Activated CD4-positive, alpha-beta T cell treated with anti-CD3 and anti-CD28 coated beads, Interleukin-2, amount 50 U/mL, for 48 hours (primary cell): ENCODE measurements at places on chromosomes 5 and 9.

DNA sequence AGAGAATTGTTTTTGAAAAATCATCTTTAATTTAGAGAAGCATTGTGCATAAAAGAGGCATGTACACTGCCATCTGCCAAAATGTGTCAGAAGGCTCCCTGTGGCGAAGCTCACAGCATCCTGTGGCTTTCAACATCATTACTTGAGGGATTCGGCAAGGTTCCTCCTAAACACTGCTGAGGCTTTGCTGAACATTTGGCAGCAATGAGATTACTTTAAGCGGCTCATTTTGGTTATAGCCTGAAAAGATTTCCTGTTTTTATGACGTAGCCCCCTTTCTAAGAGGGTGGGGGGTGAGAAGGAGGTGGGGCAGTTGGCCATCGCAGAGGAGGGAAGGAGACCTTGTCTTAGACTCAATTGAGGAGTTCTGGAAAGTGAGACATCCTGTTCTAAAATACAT is 469.4 kb downstream of the RASEF start:
- no peak for DNase-seq

DNA sequence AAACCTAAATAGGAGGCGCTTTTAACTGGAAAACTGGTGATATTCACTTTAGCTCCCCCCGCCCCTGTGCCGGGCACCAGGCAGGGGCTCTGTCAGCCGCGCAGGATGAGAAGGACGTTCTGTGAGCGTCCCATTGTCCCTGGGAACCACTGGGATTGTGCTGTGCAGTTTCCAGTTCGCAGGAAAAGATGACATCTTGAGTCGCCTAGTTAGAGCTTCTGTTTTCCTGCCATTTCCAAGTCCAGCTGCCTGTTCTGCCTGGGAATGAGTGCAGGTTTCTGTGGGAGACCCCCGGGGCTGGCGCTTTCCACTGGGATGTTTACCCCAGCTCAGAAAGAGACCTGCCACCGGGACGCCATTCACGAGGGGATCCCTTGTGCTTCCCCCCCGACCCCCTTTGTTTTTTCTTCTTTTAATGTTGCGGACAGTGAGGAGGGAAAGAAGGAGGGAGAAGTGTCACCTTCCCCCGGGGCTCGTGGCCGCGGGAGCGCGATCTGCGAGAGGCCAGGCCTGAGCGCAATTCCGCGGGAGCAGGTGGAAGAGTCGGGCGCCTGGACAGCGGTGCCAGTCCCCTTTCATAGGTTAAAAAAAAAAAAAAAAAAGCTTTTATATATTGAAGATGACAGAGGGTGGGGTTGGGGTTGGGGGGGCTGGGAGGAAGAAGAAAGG is 121.5 kb downstream of the RMI1 start:
- DNase-seq, result no peak

GRCh38 chr5:61352180-61352579 is 20.1 kb downstream of the ZSWIM6 start:
- no peak for DNase-seq

- DNase-seq, result no peak
Observed at GRCh38 chr5:66012271-66012670, 85.9 kb downstream of the ERBIN start.

- DNase-seq, result no peak
Observed at GRCh38 chr5:155969537-155969936, 357.4 kb upstream of the SGCD start.

GRCh38 chr5:71666321-71666720 is 52.8 kb upstream of the CARTPT start:
- no peak for DNase-seq

DNA sequence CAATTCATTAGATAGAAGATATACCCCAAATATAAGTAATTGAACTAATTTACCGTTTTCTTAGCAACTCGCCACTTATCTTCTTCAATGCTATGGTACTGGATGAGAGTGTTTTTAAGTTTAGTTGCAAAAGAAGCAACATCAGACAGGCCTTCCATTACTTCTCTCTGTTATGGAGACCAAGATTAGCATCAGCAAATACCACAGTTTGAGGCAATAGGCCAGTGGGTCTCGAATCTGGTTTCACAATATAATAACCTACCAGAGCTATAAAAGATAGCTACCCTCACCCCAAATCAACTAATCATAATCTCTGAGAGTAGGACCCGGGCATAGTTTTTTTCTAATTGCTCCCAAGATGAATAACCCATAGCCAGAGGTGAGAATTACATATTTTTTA is 5.1 kb downstream of the STARD4 start:
- no peak for DNase-seq

DNA sequence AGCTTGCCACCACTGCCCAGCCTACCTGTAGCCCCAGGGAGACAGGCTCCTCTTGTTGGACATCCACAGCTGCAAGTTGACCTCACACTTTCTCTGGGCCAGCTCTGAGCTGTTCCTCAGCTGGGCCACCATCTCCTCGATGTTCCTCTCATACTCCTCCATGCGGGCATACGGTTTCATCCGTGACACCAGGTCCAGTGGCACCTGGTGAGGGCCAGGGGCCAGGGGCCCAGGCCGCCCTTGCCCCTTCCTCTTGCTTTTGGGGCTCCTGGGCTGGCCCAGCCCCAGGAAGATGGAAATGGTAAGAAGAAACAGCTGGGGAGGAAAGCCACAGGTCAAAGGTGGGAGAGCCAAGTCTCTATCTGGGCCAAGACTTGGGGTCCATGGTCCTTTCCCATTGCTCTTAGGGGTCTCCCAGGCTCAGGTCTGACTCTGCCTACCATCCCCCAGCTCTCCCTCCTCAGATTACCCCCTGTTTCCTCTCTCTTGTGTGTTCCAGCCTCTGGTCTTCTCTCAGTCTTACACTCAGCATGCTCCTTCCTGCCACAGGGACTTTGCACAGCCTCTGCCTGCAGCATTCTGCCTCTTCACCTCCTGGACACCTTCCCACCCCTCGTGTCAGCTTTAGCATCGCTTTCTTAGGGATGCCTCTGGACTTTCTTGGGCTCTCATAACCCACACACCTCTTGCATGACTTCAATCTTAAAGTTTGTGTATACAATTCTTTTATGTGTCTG is 2.2 kb downstream of the IL17B start:
- no peak for DNase-seq

- DNase-seq, result no peak
Observed at GRCh38 chr9:137764171-137764671, 113.4 kb upstream of the CACNA1B start.

DNA sequence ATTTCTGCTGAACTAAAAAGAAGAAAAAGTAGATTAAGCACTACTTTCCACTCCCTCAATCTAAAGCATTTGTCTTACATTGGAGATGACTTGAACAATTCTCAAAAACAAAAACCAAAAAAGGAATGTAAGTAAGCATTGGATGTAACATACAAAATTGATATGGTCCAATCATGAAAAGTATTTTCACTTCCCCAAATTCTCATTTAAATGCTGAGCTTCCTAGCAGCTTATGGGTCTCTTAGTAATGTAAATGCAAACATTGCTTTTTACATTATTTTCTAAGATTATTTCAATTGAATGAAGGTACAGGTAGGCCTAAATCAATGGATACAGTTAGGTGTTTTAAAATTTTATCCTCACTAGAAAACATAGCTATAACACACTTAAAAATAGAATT is 20.0 kb downstream of the ANKH start:
- DNase-seq, result no peak

DNA sequence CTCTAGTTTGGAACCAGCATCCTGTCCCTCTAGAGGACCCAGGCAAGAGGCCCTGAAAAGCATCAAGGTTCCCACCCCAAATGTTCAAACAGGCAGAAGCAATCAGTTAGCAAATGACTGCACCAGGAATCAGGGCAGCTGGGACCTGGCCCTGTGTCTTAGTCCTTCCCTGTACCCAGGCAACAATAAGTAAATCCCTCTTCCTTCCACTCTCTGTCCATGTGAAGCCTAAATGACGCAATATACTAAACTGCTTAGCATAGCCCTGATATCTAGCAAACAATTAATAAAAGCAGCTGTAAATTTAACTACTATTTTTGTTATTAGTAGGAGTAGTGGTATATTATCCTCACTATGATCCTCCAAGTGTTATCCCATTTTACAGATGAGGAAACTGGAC is 13.2 kb upstream of the ADRA1B start:
- no peak for DNase-seq

DNA sequence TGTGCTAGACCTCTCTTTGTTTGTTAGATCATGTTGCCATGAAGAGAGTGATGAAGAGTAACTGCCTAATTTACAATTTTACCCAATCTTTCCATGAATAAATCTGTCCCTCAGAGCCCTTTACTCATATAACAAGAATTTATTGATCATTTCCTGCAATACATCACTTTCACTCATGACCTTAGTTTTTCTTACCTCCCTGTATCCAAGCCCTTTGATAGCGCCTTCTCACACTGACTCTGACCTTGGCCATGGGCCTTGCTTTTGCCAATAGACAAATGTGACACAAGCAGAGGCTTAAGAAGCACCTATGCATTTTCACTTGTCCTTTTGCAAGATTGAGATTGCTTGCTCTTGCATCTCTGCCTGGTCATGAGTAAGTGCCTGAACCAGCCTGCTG is 288.1 kb downstream of the NNT start:
- no peak for DNase-seq

- no peak for DNase-seq
Observed at GRCh38 chr9:116003397-116003796, 150.2 kb upstream of the PAPPA start.

GRCh38 chr5:83388608-83389007 is 82.9 kb upstream of the VCAN start:
- DNase-seq, result no peak

GRCh38 chr9:85223506-85224125 is 518.1 kb downstream of the AGTPBP1 start:
- DNase-seq, result no peak

- DNase-seq, result no peak
Observed at GRCh38 chr5:83444445-83444844, 27.1 kb upstream of the VCAN start.

GRCh38 chr9:29659014-29659413 is 2085.7 kb upstream of the C9orf72 start:
- DNase-seq, result no peak

GRCh38 chr5:78522476-78523260 is 125.9 kb downstream of the LHFPL2 start:
- DNase-seq, result no peak

DNA sequence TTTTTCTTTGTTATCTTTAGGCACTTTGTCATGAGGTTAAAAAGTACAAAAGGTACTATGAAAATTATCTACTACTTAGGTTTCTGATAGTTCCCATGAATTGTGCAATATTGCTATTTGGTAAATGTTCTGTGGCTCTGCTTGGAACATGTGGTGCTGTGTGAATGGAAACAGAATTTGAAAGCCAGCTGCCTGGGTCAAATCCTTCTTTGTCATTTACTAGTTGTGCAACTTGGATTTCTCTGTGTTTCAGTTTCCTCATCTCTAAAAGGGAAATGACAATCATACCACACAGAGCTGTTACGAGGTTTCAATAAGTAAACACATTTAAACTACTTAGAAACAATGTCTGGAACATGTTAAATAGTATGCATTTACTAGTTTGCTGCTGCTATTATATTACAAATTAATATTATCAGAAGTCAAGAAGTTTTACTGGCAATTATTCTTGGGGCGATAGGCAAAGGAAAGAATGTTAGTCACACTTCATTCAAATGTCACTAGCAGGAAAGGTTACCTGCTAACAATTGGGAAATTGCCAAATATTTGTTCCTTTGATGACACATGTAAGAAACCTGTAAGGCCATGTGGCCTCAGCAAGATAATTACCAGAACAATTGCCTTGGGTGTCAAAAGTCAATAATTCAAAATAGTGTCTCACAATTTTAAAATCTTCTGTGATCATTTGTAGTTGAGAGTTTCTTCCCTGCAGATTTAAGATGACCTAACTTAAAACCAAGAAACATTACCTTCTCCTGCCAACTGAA is 184.8 kb downstream of the KIAA0825 start:
- no peak for DNase-seq

DNA sequence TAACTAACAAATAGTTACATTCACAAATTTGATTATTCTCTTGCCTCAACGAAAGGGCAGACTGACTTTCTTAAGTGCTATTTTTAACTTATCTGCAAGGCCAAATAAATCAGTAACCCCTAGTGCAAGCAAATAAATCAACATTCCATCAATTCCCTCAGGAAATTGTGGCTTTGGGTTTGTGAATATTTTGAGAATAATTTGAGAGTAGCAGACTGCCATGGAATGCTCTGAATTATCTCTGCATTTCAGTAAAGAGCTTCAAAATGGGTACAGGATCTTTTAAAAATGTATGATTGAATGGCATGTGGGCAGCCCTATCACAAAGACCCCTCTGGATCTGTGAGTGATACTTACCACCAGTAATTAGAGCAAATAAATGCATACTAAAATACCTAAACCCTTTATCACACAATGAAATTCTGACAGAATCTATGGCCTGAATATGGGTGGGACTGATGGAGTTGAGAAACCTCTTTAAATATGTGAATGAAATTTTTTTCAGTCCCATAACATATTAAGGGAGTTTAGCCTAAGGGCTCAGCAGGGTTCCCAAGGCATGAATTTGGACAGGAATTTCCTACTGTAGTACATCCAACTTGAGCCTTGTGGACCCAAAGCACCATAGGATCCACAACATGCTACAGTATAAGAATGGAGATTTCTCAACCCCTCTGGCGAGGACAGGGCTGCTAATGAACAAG is 92.5 kb upstream of the ITGA2 start:
- no peak for DNase-seq

DNA sequence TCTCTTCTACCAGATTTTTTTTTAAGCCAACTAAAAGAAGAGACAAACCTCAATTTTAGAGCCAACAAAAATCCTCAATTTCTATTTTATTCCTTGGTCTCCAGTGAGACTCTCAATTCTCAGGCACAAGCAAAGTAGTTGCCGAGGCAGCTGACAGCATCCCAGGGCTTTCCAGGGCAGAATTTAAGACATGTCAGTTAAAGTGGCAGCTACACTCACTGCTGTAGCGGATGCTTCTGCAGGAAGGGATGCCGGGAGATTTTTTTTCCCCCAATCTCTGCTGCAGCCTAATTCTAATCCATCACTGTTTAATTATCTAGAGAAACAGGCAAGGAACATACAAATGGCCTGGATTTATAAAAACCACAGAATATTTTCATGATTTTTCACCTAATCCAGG is 57.0 kb downstream of the TTC39B start:
- no peak for DNase-seq

GRCh38 chr5:107092695-107093094 is 578.0 kb downstream of the EFNA5 start:
- no peak for DNase-seq

DNA sequence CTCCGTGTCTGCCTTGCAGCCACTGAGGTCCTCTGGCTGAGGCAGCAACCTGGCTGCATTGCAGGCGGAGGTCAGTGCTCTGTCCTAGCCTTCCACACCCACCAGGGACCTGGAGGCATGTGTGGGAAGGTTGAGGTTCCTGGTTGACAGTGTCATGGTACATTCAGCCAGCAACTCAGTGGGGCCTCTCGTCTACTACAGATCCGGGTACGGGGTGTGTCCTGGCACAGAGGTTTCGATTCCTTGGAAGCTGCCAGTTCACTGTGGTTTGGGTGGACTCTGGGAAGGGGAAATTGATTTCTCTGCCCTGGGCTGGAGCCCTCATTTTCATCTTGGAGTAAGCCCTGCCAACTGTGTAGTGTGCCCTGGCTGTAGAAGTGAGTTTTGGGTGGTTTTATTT is 45.1 kb downstream of the PDE8B start:
- no peak for DNase-seq
